ENCODE measurements at places on chromosomes 1 and 21.

GRCh38 chr1:12275370-12275769 is 45.5 kb downstream of the VPS13D start:
- peak; percentile 2 for DNase-seq

DNA sequence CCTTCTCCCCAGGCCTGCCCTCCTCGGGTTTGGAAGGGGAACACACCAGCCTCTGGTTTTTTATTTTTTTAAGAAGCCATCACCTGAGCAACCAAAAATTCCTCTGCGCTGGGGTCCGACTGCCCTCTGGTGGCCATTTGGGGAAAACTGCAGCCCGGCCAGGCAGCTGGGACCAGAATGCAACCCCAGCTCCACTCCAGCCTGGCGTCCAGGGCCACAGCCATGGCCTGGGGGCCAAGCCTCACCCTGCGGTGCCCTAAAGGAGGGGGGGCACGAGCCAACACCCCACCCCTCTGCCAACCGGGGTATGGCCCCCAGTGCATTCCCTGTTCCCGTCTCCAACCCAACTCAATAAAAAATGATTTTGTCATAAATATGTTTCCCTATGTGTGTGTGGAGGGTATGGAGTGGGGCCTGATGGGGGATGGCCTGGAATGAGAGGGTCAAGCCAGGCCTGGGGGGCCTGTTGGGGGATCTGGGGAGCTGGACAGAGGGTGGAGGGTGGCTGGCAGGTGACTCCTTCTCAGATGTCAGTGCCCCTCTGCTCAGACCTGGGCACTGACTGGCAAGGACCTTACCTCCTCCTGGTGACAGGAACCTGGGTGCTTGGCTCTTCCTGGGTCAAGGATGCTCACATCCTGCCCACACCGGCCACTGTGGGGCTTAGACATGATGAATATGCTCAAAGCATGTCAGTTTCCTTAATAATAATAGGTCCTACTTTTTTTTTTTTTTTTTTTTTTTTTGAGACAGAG is 3.2 kb downstream of the GPR3 start:
- peak; percentile 66 for DNase-seq

DNA sequence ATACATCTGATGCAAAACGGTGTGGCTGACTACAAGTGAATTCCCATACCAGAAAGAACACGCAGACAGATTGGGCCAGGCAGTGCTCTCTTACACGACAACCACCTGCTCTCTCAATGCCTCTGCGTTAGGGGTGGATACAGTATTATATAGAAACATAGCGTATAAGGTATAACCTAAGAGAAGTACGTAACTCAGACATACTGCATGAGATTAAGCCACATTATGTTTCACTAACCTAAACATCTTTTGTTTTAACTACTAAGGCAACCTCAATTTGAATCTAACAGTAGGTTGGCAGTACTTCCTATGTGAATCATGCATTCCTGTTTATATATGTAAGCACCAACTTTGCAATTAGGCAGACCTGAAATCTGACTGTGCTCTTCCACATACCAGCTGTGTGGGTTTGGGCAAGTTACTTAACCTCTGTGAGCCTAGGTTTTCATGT is 58.1 kb upstream of the COA6 start:
- DNase-seq, result no peak

DNA sequence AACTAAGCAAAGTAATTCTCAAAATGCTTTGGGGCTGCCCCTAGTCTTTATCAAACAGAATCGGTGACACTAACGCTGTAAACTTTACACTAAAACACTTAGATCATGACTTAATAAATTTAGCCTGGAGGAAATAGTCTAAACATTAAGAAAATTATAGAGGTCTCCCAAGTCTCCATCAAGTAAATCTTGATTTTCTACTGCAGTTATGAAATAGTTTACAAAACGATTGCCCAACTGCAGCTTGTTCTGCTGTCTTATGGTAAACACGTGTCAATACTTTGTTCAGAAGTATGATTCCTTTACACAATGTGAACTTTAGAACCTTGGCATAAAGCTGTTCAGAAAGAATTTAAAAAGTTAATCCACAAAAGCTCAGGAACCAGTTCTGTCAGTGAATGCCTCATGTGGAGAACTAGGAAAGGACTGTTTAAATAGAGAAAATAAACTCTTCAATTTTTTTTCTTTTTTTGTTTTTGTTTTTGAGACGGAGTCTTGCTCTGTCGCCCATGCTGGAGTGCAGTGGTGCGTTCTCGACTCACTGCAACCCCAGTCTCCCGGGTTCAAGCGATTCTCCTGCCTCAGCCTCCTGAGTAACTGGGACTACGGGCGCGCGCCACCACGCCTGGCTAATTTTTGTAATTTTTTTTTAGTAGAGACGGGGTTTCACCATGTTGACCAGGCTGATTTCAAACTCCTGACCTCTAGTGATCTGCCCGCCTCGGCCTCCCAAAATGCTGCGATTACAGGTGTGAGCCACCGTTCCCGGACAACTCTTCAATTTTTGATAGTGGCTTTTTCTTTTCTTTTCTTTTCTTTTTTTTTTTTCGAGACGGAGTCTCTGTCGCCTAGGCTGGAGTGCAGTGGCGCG is 1.6 kb downstream of the DDI2 start:
- DNase-seq, result no peak

DNA sequence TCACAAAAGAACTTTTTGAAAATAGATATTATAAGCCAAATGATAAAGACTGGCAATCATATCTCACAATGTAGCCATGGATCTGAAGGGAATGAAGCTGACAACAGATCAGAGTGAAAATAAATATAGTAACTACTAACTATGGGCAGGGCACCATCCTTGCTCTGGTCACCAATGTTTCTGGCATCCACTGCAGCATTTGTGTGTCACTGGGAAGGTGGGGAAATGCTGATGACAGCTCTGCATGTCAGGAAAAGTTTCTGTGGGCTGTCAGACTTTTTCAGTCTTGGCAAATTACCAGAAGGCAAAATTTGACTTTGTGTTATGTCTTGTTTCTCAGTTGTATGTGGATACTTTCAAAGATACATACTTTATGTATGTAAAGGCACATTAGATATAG is 195.6 kb downstream of the ZNF326 start:
- DNase-seq, result no peak

GRCh38 chr1:118077331-118078045 is 107.5 kb downstream of the SPAG17 start:
- DNase-seq, result no peak

GRCh38 chr1:113983391-113983790 is 4.1 kb downstream of the OLFML3 start:
- no peak for DNase-seq

DNA sequence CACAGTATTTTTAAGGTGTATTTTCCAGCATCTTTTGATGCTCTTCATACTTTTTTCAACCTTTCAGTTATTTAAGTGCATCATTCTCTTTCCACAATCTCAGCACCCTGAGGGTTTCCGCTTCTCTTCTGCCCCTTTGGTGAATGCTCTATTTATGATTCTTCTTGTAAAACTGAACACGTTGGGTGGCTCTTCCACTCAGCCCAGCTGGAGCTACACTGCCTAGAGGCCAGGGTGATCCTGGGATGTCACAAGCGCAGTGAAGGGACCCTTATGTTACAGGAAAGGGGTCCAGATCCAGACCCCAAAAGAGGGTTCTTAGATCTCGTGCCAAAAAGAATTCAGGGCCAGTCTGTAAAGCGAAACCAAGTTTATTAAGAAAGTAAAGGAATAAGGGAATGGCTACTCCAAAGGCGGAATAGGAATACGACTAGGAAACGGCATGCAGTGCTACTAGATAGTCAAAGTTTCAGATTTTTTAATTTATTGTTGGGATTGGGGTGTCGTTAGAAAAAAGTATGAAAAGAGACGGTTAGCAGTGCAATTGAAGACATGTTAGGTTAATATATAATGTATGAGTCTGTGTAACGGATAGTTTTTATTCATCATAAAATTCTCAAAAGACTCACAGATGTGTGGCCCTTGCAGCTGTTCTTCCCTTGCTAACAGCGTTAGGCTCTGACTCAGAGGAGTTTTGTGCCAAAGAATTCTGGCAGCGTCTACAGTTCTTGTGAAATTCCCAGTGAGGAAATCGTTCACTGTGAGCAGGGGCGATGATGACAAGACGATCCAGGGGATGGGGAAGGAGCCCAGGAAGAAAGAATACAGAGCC is 14.4 kb upstream of the ERVH48-1 start:
- DNase-seq, result no peak

DNA sequence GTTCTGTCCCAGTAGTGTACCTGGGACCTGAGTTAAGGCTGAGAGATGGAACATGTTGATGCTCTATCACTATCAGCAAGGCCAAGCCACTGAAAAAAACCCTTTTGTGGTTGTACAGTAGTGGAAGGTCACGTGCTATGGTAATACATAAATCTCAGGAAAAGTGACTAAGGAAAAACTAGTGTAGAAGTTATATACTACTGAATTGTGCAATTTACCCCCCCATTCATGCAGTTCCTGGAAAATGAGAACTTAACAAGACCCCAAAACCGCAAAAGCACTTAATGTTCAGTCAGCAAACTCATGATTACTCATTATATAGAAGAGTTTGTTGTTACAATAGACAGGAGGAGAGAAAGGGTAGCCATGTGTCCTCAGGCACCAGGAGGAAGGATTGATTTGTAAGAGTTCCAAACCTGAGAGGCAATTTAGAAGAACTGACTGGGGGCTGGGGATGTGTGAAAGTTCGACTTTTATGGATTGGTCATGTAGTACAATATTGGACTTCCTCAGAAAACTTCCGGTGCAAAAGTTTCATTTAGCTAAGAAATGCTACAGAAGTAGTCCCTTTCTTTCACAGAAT is 91.6 kb downstream of the RGL1 start:
- no peak for DNase-seq

- DNase-seq, result peak; percentile 17
These were observed 667 bp downstream of the TMEM50B start for GRCh38 chr21:33478935-33479678.

- DNase-seq, result no peak
These were observed 20.6 kb upstream of the ATP1B1 start for GRCh38 chr1:169085911-169086310.

DNA sequence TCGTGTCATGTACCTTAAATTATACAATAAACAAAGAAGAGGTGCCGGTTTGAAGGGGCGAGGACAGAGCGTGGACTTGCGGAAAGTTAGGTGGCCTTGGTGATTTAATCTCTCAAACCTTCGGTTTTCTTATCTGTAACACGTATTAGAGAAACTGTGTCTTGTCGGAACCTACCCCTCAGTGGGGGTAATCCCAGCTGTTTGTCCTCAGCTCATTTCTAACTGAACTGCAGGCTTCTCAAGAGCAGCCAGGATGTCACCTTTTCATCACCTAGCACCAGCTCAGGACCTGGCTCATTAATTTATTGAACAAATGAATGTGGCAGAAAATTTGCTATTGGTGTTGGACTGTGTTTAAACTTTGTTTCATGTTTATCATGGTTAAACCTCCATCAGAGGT is 31.2 kb downstream of the ITSN1 start:
- no peak for DNase-seq

GRCh38 chr21:36761685-36762084 is 62.8 kb downstream of the SIM2 start:
- DNase-seq, result no peak

GRCh38 chr1:22111115-22111514 is 31.8 kb downstream of the WNT4 start:
- no peak for DNase-seq

GRCh38 chr1:77230051-77230450 is 10.8 kb upstream of the PIGK start:
- DNase-seq, result no peak

DNA sequence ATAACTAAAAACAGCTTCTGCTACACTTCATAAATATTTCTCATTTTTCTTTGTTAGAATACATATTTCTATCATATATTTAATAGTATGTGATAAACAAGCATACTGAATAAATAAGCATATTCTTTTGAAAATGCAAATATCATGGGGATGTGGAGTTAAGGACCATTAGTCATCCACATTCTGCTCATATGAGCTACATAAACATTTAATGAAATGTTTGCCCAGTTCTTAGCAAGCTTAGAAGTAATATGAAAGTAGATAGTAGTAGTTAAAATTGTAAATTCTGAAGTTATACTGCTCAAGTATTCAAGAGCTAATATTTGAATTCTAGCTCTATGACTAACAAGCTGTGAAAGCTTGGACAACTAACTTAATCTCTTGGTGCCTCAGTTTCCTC is 10.1 kb upstream of the GORAB start:
- no peak for DNase-seq

DNA sequence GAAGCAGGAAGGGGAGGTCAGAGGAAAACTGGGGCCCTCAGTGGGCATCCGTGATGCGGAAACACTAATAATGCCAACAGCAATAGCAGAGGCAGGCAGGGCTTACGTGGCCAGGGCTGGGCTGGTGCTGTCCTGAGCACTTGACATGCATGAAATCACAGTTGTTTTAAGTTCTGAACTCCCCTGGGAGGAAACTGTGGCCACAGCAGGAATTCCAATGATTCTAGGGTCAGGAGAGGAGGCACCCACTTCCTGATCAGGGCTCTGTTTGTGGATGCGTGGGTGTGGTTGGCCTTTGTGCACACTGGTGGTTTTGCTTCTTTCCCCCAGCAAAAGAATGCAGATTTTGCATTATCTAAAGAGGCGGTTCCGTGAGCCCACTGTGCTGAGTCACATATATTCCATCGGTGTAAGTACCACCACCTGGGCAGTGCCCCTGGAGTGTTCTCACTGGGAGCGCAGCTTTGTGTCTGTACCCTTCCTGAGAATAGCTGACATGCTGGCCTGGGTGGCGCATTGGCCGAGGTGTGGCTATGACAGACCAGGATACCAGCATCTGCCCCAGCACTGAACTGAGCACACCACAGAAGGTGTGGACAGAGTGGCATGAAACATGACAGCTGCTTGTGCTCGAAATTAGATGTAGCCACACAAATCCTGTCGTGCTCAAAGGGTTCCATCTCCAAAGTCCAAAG is 71.0 kb downstream of the PDE9A start:
- DNase-seq, result no peak

DNA sequence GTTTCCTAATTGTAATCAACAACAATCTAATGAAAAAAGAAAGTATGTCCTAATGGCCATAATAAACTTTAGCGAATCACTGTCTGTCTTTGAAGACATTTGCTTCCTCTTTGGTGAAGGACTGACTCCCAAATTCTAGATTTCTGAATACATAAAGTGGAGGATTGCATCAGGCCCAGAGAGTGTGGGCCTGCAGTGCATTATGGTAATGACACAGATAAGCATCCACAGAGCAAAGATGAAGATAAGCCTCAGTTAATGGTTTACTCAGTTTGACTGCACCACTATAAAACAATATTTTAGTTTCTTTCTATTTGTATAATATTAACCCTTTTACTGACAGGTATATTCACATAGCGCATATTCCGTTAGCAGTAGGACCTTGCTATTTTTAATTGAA is 365.5 kb downstream of the KCTD3 start:
- no peak for DNase-seq

DNA sequence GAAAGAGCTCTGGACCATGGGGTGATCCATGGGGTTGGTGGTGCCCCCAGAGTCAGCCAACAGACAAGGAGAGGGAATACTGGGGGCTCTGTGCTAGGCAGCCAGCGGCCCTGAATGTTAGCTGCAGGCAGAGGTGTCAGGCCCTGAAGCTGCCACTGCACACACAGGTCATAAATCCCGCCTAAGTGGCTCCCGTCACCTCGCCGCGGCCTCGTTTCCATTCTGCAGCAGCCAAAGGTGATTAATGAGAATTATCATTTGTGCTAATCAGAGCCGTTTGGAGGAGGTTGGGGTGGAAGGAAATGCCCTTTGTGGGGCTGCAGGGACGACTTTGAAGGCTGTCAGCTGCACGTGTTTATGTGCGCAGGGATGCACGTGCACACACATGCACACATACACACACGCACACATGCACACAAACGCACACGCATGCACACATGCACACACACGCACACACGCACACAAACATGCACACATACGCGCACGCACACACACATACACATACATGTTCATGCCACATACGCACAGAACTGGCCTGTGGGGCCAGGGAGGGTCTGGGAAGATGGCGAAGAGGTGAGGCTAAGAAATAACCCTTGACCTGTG is 88.8 kb upstream of the ARHGEF16 start:
- no peak for DNase-seq

Measured in activated T-helper 1 cell treated with Interleukin-2 at 50 U/mL for 16 hours (primary cell).